ENCODE measurements at places on chromosomes 2 and 18.

- DNase-seq = no peak
Observed at GRCh38 chr2:159484532-159484931, 131.8 kb downstream of the BAZ2B start.

DNA sequence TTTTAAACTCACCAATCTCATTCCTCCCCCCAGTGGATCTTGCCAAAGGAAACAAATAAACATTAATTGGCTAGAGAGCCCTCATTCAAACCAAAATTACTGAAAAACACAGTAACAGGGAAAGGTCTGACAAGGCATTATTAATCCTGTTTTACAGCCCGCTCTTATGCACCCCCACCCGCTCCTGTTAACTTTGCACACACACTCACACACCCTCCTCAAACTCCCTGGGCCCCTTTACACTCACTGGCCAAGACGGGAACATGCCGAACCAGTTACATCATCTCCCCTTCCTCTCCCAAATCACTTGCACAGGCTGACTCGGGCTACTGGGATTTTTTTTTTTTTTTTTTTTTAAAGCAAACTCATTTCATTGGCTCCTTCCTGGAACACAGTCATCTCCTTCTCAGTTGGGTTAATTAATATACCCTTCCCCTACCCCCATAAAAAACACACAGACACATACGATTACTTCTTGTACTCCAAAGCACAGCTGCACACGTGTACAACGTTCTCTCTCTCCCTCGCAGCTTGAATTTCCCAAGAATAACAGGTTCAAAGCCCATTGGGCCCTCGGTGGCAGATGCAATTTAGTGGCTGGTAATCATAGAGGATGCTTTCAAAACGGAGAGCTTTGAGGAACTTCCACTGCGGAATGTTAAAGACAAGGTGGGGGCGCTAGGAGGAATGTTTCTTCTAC is 31.8 kb downstream of the KLF7 start:
- DNase-seq = peak; percentile 93

DNA sequence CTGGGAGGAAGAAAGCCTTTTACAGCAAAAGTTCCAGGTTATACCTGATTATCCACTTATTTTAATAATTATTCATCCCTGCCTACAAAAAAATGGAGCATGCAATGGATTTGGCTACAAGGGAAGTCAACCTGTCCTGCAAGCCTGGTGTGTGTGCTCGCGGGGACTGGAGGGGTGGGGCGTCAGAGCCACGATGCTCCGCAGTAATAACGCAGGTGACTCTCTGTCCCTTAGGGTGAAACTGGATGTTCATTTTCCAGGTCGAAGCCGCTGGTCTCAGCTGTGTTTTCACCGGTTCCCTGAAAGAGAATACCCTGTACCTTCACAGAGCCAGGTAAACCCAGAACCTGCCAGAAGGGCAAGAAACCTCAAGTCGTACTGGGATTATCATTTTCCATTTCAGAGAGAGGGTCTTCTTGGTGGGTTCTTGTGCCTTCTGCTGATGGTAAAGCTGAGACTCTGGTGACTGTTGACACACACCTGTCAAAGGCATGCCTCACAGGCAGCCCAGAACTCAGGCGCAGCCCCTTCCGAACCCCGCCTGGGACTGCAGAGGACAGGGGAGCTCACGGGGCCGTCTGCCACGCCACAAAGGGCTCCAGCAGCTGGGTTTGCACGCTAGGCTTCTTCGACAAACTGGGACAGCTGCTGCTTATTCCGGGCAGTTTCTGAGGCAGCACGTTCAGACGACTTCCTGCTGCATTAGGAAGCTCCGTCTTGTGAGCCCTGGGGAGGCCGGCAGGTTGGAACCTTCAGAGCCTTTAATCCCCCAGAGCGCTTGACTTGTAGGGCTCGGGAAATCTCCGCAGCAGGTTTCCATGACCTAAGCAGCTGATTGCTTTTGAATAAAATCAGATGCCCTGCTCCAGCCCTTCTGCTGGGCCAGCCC is 58.6 kb downstream of the KCNG2 start:
- no peak for DNase-seq

- peak; percentile 49 for DNase-seq
Observed at GRCh38 chr18:48817021-48817461, 133.7 kb downstream of the SMAD7 start.

DNA sequence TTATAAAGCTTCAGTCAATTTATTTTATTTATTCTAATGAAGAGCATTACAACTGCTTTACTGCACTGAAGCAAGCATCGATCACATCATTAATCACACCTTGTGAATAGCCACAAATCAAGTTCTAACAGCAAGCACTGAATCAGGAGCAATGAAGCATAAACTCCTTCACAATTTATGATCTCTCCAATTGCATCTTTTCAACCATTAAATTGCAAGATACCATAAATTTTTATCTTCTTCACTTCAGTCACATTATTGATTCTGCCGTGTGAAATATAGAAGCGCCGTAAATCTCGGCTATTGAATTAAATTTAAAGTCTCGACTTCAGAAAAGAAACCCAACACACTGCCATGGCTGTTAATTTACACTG is 298.7 kb downstream of the CDCA7 start:
- DNase-seq = no peak

- DNase-seq = no peak
Observed at GRCh38 chr2:70513738-70514137, 39.9 kb downstream of the TGFA start.

GRCh38 chr2:172135446-172135845 is 32.7 kb upstream of the DLX2 start:
- no peak for DNase-seq

GRCh38 chr2:43484323-43484930 is 111.4 kb downstream of the THADA start:
- no peak for DNase-seq

GRCh38 chr2:175903384-175903936 is 98.6 kb downstream of the LNPK start:
- DNase-seq = no peak

DNA sequence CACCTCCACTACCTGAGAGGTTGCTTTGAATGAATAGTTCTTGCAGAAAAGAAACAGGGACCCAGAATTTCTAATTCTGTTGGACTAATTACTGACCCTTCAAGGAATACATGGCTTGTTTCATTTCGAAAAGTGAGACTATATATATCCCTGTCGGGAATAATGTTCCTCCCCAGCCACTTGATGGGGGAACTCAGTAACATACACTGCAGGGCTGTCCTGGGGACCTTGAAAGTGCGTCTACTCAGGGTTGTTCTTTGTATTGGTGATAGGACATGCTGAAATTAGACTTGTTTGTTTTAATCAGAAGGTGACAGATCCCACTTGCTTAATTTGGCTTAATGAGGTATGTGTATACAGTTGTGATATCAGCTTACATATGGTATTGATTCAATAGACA is 25.5 kb downstream of the MGAT5 start:
- no peak for DNase-seq

- DNase-seq = no peak
Observed at GRCh38 chr2:76721226-76721625, 801.0 kb downstream of the LRRTM4 start.

DNA sequence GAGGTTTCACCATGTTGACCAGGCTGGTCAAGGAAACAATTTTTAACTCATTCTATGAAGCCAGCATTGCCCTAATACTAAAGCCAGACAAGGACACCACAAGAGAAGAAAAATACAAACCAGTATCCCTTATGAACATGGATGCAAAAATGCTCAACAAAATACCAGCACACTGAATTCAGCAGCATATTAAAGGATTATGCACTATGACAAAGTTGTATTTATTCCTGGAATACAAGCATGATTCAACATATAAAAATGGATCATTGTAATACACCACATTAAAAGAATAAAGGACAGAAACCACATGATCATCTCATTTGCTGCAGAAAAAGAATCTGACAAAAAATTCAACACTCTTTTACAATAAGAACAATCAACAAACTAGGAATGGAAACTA is 138.7 kb downstream of the RAB3GAP1 start:
- no peak for DNase-seq

- peak; percentile 86 for DNase-seq
Observed at GRCh38 chr18:12657684-12658425, at the start of gene SPIRE1. TSS of gene SPIRE1 (minus strand) at chr18:12658107. CDS start at chr18:12657866, 241 bp downstream.

DNA sequence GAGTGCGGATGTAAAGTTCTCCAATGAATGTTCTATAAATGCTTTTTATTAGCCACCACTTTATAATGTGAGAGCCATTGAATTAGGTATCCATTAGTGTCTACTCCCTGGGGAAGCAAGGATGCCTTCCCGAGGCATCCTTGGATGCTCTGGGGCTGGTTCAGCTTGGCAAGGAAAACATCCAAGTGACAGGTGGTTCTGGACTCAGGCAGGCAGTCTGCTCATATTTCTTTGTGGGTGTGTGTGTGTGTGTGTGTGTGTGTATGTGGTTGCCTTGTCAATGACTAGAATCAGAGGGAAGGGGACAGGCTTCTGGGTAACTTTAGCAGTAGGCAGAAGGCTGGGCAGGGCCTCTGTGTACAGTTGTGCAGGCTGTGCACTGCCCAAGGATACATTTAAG is 149.2 kb downstream of the TSN start:
- DNase-seq = no peak

DNA sequence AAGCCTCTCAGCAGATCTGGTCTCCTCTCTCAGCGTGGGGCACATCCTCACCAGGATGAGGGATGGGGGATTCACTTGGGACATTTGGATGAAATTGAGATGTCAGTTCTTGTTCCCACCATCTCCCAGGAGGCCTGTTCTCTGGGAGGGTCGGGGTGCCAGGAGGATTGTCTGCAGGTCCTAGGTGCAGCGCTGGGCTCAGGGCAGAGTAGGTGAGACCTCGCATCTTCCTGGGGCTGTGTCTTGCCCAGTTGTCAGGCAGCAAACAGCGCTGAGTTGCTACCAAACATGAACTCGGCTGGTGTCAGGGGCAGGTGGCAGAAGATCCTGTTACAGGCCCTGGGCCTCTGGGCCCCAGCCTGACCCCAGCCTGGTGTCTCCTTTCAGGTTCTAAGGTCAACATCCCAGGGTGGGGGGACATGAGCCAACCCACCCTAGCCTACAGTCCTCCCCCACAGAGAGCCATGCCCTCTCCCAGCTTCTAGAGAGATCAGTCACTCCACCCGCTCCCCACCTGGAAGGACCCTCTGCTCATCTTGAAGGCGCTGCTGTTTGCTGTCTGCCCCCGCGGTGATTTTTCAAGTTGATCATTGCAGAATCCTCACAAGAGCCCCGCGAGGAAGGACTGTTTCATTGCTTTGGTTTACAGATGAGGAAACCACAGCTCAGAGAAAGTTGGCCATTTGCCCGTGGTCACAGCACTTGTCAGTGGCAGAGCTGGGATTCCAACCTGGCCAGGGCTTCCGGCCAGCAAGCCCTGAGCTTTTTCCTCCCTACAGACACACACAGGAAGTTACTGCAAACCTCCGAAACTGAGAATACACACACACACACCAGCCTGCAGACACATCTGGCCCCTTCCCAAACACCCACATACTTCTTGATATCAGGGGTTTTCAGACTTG is 83.9 kb downstream of the STPG4 start:
- DNase-seq = peak; percentile 94

- no peak for DNase-seq
Observed at GRCh38 chr18:80133124-80133523, 24.1 kb downstream of the ADNP2 start.

- no peak for DNase-seq
Observed at GRCh38 chr2:212926940-212927339, 224.5 kb downstream of the IKZF2 start.

GRCh38 chr18:22283397-22283796 is 114.0 kb downstream of the GATA6 start:
- no peak for DNase-seq

DNA sequence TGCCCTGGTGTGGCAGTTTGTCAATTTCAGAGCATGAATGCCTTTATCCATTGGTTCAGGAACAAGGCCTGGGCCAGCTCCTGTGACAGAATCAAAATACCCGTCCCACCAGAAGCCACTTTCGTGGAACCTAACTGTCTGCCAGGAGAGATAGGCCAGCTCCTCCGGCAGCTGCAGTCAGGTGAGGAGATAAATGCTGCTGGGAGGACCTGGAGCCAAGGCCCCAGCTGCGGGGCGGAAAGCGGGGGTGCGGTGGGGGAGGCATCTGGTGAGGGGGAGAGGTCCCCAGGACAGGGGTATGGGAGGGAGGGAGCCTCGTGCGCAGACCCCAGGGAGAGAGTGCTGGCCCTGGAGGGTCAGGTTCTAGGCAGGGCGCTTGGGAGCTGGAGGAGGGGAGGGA is 4.4 kb upstream of the ASB1 start:
- DNase-seq = no peak

GRCh38 chr2:196589419-196589818 is 50.1 kb upstream of the CCDC150 start:
- DNase-seq = no peak

- DNase-seq = no peak
Observed at GRCh38 chr2:229925201-229925600, 2.9 kb downstream of the FBXO36 start.

- DNase-seq = peak; percentile 69
Observed at GRCh38 chr2:97995026-97995733, 568 bp downstream of the TMEM131 start.

- DNase-seq = no peak
Observed at GRCh38 chr2:181467966-181468707, 11.0 kb downstream of the ITGA4 start.

DNA sequence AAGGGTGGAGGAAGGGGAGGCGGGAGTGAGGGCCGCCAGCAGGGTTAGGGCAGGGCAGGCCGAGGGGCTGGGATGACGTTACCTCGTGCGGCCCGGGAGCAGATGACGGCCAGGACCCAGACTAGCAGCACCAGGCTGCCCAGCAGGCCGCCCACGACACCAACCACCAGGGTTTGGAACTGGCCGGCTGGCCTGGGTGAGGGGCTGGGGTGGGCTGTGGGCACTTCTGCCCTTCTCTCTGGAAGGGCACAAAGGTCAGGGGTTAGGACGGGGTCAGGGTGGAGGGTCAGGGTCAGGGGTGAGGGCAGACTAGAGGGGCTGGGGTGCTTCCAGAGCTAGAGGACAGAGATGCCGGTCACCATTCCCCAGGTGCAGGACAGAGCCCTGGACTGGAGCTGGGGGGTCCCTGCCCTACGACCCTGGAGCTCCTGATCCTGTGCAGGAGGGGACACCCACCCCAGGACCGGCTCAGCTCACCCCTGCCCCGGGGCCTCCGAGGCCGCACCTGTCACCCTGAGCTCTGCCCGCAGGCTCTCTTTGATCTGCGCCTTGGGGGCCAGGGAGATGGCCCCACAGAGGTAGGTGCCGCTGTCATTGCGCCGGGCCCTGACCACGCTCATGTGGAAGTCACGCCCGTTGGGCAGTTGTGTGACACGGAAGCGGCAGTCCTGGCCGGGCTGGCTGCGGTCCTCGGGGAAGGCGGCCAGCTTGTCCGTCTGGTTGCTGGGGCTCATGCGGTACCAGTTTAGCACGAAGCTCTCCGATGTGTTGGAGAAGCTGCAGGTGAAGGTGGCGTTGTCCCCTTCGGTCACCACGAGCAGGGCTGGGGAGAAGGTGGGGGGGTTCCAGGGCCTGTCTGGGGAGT is 6.3 kb downstream of the PDCD1 start:
- peak; percentile 62 for DNase-seq

DNA sequence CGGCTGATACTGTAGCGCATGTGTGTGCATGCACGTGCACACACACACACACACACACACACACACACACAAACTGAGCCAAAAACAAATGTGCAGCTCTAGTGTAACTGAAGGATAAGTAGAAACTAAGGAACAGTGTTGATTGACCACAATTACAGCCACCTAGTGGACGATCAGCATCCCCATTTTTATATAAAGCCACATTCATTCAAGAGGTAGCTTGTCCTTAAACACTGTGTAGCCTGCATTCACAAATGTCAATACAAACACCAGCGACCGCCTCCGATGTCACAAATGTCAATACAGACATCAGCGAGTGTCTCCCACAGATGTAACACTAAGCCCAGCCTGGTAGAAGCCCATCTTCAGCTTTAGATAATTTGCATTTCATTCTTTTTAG is 167.4 kb downstream of the PTGR3 start:
- no peak for DNase-seq
